ENCODE measurements at places on chromosomes 6 and 20.

- DNase-seq, result no peak
These were observed 12.4 kb upstream of the F13A1 start for GRCh38 chr6:6332811-6333244.

DNA sequence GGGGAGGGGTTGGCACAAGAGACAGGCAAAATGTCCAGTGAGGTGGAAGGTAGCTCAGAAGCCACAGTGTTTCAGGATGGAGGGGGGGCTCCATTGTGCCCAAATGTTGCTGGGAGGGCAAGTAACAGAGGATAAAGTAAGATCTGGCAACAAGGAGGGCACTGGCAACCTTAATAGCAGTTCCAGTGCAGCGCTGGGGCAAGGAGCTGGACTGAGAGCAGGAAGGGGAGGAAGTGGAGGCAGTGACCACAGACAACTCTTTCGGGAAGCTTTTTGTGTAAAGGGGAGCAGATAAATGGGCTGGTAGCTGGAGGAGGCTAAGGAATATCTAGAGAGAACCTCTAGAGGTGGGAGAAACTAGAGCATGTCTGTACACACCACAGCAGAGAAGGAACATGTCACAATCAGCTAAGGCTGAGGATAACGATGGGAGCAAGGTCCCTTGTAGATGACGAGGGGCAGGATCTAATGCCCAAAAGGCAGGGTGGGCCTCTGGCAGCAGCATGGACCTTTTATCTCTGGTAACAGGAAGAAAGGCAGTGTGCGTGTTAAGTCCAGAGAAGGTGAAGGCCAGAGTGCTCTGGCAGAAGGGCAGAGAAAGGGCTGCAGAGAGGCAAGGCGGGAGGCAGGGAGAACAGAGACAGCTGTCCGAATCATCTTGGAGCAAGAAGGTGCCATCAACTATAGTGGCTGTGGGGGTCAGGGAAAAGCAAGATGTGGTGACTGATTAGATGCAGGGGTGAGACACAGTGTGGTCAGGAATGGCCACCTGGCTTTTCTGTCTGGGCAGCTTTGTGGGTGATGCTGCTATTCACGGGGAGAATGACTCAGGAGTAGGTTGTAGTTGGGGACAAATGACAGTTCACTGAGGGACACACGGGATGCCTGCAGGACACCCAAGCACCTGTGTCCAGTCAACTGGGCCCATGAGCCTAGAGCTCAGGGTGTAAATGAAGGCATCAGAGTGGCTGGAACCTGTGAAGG lies 17.4 kb downstream of the TMEM242 start:
- no peak for DNase-seq

DNA sequence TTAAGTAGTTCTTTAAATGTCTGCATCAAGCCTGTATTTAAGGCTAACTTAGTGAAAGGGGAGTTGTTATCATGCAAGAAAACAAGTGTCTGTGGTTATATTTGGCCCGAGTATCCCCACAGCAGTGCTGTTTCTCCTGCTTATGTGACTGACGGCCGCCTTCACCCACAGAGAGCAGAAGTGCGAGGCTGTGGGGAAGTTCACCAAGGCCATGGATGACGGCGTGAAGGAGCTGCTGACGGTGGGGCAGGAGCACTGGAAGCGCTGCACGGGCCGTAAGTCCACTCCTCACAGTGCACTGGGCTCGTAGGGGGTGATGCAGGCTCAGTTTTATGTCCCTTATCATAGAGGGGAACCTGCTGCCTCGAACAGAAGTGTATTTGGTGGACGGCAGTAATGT lies 53.2 kb upstream of the SYNJ2 start:
- DNase-seq, result no peak

DNA sequence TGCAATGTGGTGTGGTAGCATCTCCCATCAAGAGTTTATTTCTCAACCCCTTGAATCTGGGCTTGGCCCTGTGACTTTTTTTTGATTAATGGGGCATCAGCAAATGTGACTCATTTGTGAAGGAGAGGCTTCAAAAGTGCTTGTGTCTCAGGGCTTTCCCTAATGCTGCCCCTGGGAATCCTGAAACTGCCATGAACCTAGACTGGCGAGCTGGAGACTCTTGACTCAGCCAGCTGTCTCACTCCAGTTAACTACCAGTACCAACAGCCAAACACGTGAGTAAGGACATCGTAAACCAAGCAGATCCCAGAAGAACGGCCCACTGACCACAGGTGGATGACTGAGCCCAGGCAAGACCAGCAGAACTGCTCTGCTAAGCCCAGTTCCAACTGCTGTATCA lies 72.8 kb upstream of the ADTRP start:
- no peak for DNase-seq

GRCh38 chr6:130837067-130837466 lies 9.9 kb downstream of the SMLR1 start:
- no peak for DNase-seq

- no peak for DNase-seq
These were observed 19.8 kb upstream of the TREM1 start for GRCh38 chr6:41306187-41306854.

Measured in stimulated activated CD4-positive, alpha-beta T cell treated with anti-CD3 and anti-CD28 coated beads, Interleukin-1b, Interleukin-23, amount 100 ng/mL, for 4 hours (primary cell).